Left kidney (tissue), 8 donors: ENCODE measurements at places on chromosomes 12 and 14. TPM values are rescaled to one million over a fixed set of nuclear protein-coding genes. Genes with fewer than 3 reads are reported as not detected.

DNA sequence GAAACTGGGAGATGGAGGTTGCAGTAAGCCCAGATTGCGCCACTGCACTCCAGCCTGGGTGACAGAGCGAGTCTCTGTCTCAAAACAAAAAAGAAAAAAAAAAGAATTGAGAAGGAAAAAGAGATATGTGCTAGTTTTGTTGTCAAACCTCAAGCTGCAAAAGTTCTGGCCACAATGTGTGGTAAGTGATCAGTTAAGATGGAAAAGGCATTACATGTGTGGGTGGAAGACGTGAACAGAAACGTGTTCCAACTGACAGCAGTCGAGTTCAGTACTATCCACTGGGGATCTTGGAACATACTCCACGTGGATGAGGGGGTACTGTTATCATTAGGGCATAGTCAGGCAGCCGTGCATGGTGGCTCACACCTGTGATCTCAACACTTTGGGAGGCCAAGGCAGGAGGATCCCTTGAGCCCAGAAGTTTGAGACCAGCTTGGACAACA, 17.3 kb downstream of the GPR68 start:
- DNase-seq = no peak

GRCh38 chr12:79069009-79069408, 204.4 kb downstream of the SYT1 start:
- no peak for DNase-seq

DNA sequence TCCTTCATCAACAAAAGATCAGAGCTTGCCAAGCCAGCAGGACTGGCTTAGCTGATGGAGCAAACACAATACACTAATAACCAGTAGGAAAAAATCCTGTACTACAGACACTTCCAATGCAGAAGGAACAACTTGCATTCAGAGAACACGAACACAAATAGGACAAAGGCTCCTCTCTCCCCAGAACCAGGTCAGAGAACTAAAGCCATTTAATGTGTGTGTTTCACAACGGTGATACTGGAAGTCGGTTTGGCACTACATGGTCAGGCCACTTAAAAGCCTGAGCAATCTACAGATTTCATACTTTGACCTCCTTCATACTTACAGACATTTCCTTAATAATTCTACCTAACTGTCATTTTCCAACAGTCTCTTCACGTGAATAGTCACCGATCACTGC, 6.3 kb downstream of the CS start:
- no peak for DNase-seq

Gene PRR4
- polyA plus RNA-seq = 10.7 TPM

- no peak for DNase-seq
Measured at GRCh38 chr14:34219661-34220377, 242.2 kb downstream of the SPTSSA start.

DNA sequence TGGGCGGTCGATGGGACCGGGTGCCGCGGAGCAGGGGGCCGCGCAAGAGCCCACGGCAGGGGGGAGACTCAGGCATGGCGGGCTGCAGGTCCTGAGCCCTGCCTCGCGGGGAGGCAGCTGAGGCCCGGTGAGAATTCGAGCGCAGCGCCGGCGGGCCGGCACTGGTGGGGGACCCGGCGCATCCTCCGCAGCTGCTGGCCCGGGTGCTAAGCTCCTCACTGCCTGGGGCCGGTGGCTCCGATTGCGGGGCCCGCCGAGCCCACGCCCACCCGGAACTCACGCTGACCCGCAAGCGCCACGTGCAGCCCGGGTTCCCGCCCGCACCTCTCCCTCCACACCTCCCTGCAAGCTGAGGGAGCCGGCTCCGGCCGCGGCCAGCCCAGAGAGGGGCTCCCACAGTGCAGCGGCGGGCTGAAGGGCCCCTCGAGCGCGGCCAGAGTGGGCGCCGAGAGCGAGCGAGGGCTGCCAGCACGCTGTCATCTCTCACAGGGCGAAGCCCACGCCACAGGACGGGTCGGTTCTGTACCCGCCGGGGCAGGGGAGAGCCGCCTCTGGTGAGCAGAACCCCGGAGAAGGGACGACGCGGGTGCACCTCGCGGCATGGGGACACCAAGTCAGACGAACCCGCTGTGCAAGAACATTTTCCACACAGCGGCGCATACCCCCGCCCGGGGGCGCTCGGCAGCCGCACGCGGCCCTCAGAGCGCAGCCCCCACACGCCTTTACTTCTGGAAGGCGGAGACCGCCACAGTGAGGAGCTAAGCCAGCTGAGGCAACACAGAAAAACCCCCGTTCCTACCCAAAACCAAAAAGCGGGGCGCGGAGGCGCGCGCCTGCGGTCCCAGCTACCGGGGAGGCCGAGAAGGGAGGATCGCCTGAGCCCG, 1.2 kb upstream of the SIVA1 start:
- DNase-seq = no peak

GRCh38 chr14:24408764-24409163, 10.0 kb downstream of the NYNRIN start:
- no peak for DNase-seq

DNA sequence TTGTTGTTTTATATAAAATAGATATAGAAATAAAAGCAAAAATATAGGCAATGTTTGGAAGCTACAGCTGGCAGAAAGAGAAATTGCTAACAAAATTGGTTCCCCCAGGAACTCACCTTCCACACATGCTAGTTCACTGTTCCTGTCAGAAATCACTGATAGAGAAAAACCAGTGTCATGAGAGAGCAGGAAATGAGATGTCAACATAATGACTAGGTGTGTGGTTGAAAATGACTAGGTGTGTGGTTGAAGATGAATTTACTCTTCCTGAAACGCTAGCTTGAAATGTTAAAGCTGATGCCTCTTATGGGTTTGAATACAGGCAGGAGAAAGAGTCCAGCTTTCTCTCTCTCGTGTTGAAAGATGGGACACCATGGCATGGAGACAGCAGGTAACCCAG, 216.3 kb downstream of the C12orf42 start:
- no peak for DNase-seq
